ENCODE measurements at places on chromosomes 6 and 20. TPM values are rescaled to one million over a fixed set of nuclear protein-coding genes. Genes with fewer than 3 reads are reported as not detected.

DNA sequence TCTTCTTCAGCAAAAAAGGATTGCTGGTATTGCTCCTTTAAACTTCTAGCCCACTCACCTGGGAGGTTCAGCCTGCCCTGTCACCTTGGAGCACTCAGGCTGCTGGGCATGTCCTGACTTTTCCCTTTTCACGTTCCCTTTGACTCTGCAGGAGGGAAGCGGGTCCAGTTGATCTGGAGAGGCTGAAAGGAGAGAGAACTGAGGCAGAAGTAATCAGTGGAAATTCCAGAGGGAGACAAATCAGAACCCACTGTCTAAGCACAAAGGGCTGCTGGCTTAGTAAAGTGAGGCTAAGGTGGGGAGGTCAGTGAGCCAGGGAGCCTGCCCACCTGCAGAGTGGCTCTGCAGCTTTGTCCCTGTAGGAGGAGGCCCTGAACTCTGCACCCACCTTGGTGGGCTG, 9.7 kb upstream of the SYNDIG1 start:
- H3K27ac ChIP-seq, result no peak overlapping the region
- no peak for DNase-seq
- no peaks in the 10 kb centered on the region for H3K4me1 ChIP-seq
- no peak overlapping the region for H3K4me3 ChIP-seq
- peaks cover 22% of the 10 kb centered on the region for H3K27me3 ChIP-seq

GRCh38 chr6:117449549-117450439, 24.1 kb upstream of the ROS1 start:
- no peak overlapping the region for H3K27ac ChIP-seq
- peaks cover 14% of the 10 kb centered on the region for H3K4me1 ChIP-seq
- H3K27me3 ChIP-seq, result peaks cover 25% of the 10 kb centered on the region
- H3K4me3 ChIP-seq, result peak overlapping the region; percentile 49
- H3K36me3 ChIP-seq, result no peaks in the 10 kb centered on the region

DNA sequence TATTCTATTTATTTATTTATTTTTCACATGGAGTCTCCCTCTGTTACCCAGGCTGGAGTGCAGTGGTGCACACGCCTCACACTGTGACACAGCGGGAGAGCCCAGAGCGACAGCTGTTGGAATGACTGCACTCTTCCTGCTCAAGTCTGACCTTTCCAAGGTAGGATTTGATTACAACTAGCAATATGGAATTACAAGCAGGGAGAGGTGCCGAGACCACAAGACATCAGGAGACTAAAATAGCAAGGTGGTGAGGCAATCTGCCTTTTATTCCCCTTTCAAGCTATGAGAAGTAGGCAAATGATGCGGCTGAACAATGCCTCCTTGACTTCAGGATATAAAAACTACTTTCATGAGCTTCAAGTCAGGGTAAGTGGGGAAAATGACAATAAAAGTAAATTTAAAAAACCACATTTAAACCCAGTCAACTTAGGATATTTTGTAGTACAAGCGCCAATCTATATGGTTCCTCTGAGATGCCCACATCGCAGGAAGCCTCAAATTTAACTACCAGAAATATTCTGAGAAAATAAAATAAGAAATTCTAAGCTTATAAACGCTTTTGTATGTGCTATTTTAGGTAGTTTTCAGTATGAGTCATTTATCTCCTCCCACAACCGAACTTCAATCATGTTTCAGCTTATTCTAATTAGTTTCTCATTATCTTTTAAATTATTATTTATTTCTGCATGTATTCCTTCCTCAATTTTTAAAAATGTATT, 146.9 kb upstream of the SGK1 start:
- DNase-seq, result no peak
- no peaks in the 10 kb centered on the region for H3K27me3 ChIP-seq
- H3K36me3 ChIP-seq, result no peaks in the 10 kb centered on the region
- peaks cover 2% of the 10 kb centered on the region for H3K4me1 ChIP-seq
- no peak overlapping the region for H3K4me3 ChIP-seq
- no peak overlapping the region for H3K27ac ChIP-seq

SLC9A8 gene
- 6.7 TPM for total RNA-seq

DNA sequence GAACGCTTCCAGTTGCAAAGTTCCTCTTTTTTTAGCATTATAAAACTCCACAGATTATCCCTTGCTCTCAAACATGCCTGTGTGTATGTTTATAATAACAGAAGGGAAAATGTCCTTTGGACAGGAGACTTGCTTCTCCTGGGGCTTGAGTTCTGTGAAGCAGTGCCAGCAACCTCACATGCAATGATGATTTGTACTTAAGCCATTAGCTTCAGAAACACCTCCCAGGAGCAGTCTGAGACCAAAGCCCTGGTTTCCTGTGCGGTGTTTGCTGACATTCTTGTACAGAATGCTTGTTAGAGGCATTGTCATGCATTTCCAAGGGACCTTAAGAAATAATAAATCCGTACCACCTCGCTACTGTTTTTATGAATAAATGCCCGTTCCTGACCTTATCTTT, 752.8 kb downstream of the CBLN4 start:
- H3K4me3 ChIP-seq, result no peak overlapping the region
- H3K36me3 ChIP-seq, result no peaks in the 10 kb centered on the region
- H3K27ac ChIP-seq, result no peak overlapping the region
- no peak for DNase-seq
- no peaks in the 10 kb centered on the region for H3K27me3 ChIP-seq
- H3K4me1 ChIP-seq, result no peaks in the 10 kb centered on the region

DNA sequence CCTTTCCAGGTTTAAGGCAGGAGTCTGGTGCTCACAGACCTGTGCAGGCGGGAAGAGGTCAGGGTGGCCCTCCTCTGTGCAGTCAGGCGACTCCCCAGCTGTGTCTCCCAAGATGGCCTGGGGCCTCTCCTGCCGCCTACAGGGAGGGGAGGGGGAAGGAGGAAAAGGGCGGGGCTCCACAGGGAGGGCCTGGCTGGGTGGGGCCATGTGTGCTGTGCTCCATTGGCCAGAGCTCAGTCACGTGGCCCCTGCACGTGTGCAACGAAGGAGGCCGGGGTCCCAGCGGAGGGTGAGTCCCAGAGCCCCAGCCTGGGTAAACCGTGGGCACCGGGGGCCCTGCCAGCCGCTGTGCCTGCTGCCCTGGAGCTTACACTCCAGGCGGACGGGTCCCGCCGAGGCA, 211.6 kb downstream of the ZDHHC14 start:
- H3K27ac ChIP-seq, result no peak overlapping the region
- no peaks in the 10 kb centered on the region for H3K36me3 ChIP-seq
- no peak for DNase-seq
- no peaks in the 10 kb centered on the region for H3K4me1 ChIP-seq
- no peaks in the 10 kb centered on the region for H3K27me3 ChIP-seq

Data from HCT116 (cell line).